ENCODE measurements at places on chromosomes 6 and 20. TPM values are rescaled to one million over a fixed set of nuclear protein-coding genes. Genes with fewer than 3 reads are reported as not detected.

The KCNG1 gene
- not detected for polyA plus RNA-seq

The ADGRF4 gene
- polyA plus RNA-seq: not detected

The GNRH2 gene
- not detected for polyA plus RNA-seq

The LKAAEAR1 gene
- polyA plus RNA-seq: 0.75 TPM

The FAM162B gene
- not detected for polyA plus RNA-seq

The COL11A2 gene
- 0.26 TPM for polyA plus RNA-seq

The RAET1E gene
- polyA plus RNA-seq: not detected

- no peak for DNase-seq
- H3K36me3 ChIP-seq: no peaks in the 10 kb centered on the region
- H3K4me3 ChIP-seq: no peak overlapping the region
- H3K27ac ChIP-seq: no peak overlapping the region
These were observed 80.5 kb upstream of the CNR1 start for GRCh38 chr6:88246654-88247053.

DNA sequence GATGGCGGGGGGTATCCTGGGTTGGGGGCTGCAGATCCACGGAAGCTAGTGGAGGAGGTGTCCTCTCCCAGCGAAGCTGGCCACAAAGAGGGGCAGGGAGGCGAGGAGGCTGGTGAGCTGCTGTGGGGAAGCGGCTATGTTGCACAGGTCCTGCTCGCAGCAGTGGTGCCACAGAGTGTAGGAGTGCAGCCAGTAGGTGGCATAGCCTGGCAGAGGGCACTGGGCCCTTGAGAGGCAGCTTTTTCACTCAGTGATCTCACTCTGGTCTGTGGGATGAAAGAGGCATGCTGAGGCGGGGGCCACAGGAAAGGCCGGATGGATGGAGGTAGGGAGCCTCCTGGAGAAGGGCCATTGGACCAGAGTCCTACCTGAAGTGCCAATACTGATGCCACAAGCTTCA is 2.9 kb upstream of the LY6G6D start:
- no peak overlapping the region for H3K27ac ChIP-seq
- H3K4me1 ChIP-seq: peaks cover 7% of the 10 kb centered on the region
- no peaks in the 10 kb centered on the region for H3K27me3 ChIP-seq
- H3K36me3 ChIP-seq: no peaks in the 10 kb centered on the region
- H3K4me3 ChIP-seq: no peak overlapping the region
- DNase-seq: no peak

- no peak overlapping the region for H3K27ac ChIP-seq
- H3K27me3 ChIP-seq: no peaks in the 10 kb centered on the region
- H3K4me1 ChIP-seq: no peaks in the 10 kb centered on the region
- no peaks in the 10 kb centered on the region for H3K36me3 ChIP-seq
- no peak for DNase-seq
These were observed 150.9 kb downstream of the DST start for GRCh38 chr6:56491606-56492328.

DNA sequence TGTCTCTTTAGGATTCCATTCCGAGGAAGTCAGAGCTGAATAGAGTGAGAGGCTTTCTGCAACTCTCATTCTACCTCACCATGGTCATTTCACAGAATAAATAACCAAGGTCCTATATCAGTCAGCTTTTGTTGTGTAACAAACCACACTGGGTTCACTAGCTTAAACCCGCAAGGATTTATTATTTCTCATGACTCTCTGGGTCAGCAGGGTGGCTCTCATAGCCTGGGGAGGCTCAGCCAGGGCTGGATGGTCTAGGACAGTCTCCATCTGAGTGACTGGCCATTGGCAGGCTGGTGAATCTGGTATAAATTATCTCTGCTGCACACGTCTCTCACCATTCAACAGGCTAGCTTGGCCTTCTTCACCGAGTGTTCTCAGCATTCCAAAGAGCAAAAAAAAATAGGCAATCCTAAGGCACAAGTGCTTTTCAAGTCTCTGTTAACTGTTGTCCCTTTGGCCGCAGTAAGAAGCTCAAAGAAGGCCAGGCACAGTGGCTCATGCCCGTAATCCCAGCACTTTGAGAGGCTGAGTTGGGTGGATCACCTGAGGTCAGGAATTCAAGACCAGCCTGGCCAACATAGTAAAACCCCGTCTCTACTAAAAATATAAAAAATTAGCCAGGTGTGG is 39.7 kb downstream of the ISM1 start:
- DNase-seq: no peak
- H3K4me3 ChIP-seq: no peak overlapping the region
- H3K4me1 ChIP-seq: peaks cover 6% of the 10 kb centered on the region
- H3K27ac ChIP-seq: no peak overlapping the region

DNA sequence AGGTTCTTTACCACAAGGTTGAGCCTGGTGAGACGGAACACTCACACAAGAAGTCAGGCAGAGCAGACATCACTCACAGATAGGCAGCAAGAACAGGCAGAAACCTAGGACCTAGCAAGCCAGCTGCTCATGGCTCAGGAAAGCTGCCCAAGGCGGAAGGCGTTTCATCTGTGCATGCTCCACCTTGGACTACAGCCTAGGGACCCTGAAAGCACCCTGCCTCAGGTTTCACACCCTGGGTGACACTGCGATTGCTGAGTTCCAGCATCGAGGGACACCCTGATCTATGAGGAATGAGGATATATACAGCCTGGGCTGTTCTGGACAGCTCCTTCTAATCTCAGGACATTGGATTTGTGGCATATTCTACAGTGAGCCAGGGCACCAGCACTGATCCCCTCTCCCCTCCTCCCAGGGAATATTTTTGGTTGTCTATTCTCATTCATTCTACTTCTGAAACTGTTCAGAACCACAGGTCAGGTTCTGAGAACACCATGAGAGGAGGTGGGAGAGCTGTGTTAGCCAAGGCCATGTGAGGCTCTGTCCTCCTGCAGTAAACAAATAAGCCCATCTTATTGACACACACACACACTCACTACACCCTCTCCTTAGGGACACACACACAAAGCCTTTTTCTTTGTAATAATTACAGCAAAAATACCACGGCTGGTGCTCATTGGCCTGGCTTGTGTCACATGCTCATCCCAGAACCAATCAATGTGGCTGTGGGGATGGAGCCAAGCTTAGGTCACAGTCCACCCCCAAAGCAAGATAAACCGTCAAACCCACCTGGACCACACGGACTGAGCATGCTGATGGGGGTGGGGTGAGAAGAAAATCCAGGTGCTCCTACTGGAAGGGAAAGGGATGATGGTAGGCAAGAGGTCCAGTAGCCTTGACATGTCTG is 26.3 kb upstream of the PMEPA1 start:
- no peak for DNase-seq
- no peaks in the 10 kb centered on the region for H3K36me3 ChIP-seq
- H3K27ac ChIP-seq: no peak overlapping the region

- H3K36me3 ChIP-seq: no peaks in the 10 kb centered on the region
- no peak overlapping the region for H3K27ac ChIP-seq
- DNase-seq: no peak
- no peaks in the 10 kb centered on the region for H3K27me3 ChIP-seq
These were observed 484.0 kb downstream of the MMUT start for GRCh38 chr6:48979085-48979484.

- no peaks in the 10 kb centered on the region for H3K4me1 ChIP-seq
- no peak overlapping the region for H3K4me3 ChIP-seq
- H3K36me3 ChIP-seq: no peaks in the 10 kb centered on the region
These were observed 1028.5 kb downstream of the KIF16B start for GRCh38 chr20:15544742-15545141.

DNA sequence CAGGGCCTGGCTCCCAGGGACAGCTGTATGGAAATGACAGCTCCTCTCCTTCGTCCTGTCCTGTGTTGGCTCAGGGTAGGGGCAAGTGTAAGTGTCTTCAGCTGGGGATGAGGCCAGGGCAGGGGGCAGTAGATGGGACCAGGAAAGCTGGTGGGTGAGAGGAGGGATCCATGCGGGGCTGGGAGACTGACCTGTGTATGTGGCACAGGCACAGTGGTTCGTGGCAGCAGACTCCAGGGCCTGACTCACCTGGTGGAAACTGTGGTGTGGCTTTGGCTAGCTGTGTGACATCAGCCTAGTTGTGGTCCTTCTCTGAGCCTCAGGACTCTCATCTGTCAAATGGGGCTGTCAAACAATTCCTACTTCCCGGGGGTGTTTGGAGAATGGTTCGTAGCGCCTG is 13.7 kb upstream of the SCRT2 start:
- no peaks in the 10 kb centered on the region for H3K4me1 ChIP-seq
- H3K36me3 ChIP-seq: no peaks in the 10 kb centered on the region
- H3K4me3 ChIP-seq: no peak overlapping the region
- H3K27ac ChIP-seq: no peak overlapping the region

GRCh38 chr6:14501914-14502313 is 384.3 kb downstream of the CD83 start:
- no peak overlapping the region for H3K4me3 ChIP-seq
- DNase-seq: no peak
- H3K4me1 ChIP-seq: peaks cover 12% of the 10 kb centered on the region
- H3K27me3 ChIP-seq: no peaks in the 10 kb centered on the region

DNA sequence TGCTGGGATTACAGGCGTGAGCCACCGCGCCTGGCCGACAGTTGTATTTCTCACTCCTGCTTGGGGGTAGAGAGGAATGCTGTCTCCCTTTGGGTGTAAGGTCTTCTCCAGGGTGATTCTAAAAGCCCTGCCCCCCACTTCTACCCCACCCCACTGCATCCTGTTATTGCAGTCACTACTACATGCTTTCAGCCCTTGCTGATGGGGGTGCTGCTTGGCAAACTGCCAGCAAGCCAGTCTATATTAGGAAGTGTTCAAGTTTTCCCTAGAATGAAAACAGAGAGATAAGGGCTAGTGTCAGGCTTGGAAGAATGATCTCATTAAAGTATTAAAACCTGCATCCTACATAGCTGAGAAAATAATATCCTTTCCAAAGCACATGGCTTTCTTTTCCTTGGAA is 31.3 kb downstream of the TTI1 start:
- no peaks in the 10 kb centered on the region for H3K4me1 ChIP-seq
- H3K36me3 ChIP-seq: peaks cover 72% of the 10 kb centered on the region
- no peak overlapping the region for H3K4me3 ChIP-seq
- H3K27ac ChIP-seq: no peak overlapping the region
- DNase-seq: no peak

GRCh38 chr20:22070610-22071058 is 365.2 kb downstream of the PAX1 start:
- H3K36me3 ChIP-seq: no peaks in the 10 kb centered on the region
- no peak overlapping the region for H3K4me3 ChIP-seq
- no peaks in the 10 kb centered on the region for H3K4me1 ChIP-seq
- no peaks in the 10 kb centered on the region for H3K27me3 ChIP-seq
- H3K27ac ChIP-seq: no peak overlapping the region

- H3K36me3 ChIP-seq: no peaks in the 10 kb centered on the region
- no peak for DNase-seq
- no peak overlapping the region for H3K27ac ChIP-seq
- H3K4me3 ChIP-seq: no peak overlapping the region
These were observed 290.1 kb downstream of the SMOC2 start for GRCh38 chr6:168730931-168731716.

GRCh38 chr20:40565001-40565681 is 123.9 kb downstream of the MAFB start:
- H3K4me1 ChIP-seq: no peaks in the 10 kb centered on the region
- no peak overlapping the region for H3K27ac ChIP-seq
- no peak for DNase-seq
- H3K36me3 ChIP-seq: no peaks in the 10 kb centered on the region
- no peaks in the 10 kb centered on the region for H3K27me3 ChIP-seq

- no peak overlapping the region for H3K4me3 ChIP-seq
- no peaks in the 10 kb centered on the region for H3K36me3 ChIP-seq
- H3K27ac ChIP-seq: no peak overlapping the region
These were observed 113.6 kb upstream of the DST start for GRCh38 chr6:56756219-56756789.

GRCh38 chr20:20933142-20933958 is 172.8 kb downstream of the LINC00237 start:
- H3K4me3 ChIP-seq: no peak overlapping the region
- no peaks in the 10 kb centered on the region for H3K36me3 ChIP-seq
- no peaks in the 10 kb centered on the region for H3K27me3 ChIP-seq
- DNase-seq: no peak
- H3K4me1 ChIP-seq: no peaks in the 10 kb centered on the region

DNA sequence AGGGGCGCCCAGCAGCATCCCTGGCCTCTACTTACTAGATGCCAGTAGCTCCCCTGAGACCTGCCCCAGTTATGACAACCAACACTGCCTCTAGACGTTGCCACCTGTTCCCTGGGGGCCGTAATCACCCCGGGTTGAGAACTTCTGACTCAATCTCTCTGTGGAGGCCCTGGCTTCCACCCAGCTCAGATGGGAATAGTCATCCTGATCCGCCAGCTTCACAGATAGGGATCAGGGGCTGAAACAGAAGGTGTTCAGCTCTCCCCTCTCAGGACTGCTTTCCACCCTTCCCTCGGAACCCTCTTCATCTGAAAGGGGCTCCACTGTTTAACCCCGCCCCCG is 3.3 kb downstream of the CAPN11 start:
- no peaks in the 10 kb centered on the region for H3K36me3 ChIP-seq
- H3K4me1 ChIP-seq: no peaks in the 10 kb centered on the region

DNA sequence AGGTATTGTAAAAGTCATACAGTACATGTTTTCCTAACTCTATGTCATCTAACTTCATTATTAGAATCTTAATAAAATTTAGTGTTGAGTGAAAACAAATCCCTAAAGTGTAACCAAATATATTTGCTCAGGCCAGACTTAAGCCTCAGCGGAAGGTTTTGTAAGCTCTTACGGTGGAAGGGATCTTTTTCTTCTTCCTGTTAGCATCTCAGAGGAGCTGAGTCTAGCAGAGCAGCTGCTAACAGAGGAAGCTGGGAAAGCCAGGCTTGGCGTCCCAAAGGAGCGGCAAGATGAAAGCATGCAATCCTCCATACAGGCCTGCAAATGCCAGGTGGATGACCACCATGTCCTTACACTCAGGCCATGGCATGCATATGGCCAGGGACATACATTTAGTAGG is 72.4 kb downstream of the ADTRP start:
- no peaks in the 10 kb centered on the region for H3K36me3 ChIP-seq
- no peak overlapping the region for H3K4me3 ChIP-seq
- H3K27me3 ChIP-seq: no peaks in the 10 kb centered on the region
- no peak for DNase-seq

- H3K4me3 ChIP-seq: no peak overlapping the region
- no peak overlapping the region for H3K27ac ChIP-seq
- H3K4me1 ChIP-seq: no peaks in the 10 kb centered on the region
- H3K36me3 ChIP-seq: no peaks in the 10 kb centered on the region
- H3K27me3 ChIP-seq: no peaks in the 10 kb centered on the region
These were observed 283.9 kb upstream of the RIMS1 start for GRCh38 chr6:71602385-71603007.

GRCh38 chr6:119449331-119450156 is 100.0 kb upstream of the MAN1A1 start:
- no peaks in the 10 kb centered on the region for H3K27me3 ChIP-seq
- no peak overlapping the region for H3K27ac ChIP-seq
- H3K4me3 ChIP-seq: no peak overlapping the region
- H3K4me1 ChIP-seq: no peaks in the 10 kb centered on the region
- no peak for DNase-seq

DNA sequence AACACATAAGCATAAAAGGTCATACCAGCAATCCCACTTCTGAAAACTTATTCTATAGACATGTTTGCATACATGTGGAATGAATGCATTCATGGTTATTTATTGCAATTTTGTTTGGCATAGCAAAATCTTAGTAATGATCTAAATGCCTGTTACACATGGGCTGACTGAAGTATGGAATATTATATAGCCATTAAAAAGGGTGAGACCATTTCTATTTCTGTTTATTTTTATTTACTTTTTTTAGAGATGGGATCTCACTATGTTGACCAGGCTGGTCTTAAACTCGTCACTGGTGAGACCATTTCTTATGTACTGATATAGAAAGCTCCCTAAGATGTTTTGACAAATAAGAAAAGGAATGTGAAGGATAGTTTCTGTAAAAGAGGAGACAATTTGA is 14.3 kb upstream of the SCRT2 start:
- no peak for DNase-seq
- H3K27me3 ChIP-seq: no peaks in the 10 kb centered on the region
- no peaks in the 10 kb centered on the region for H3K36me3 ChIP-seq
- no peak overlapping the region for H3K4me3 ChIP-seq
- no peak overlapping the region for H3K27ac ChIP-seq
- no peaks in the 10 kb centered on the region for H3K4me1 ChIP-seq
